SJSA1 (cell line): ENCODE measurements at places on chromosomes 16 and 17. TPM values are rescaled to one million over a fixed set of nuclear protein-coding genes. Genes with fewer than 3 reads are reported as not detected.
A peak's percentile ranks its signal among the peaks of the same experiment; 100 is the strongest.

The CDC6 gene
- 95.8 and 97.8 TPM in 2 replicates for total RNA-seq

GRCh38 chr16:4378161-4378666, 6.6 kb downstream of the VASN start:
- H3K27me3 ChIP-seq = no peaks in the 10 kb centered on the region
- peaks cover 57% of the 10 kb centered on the region for H3K4me1 ChIP-seq

The SOX15 gene
- not detected in 2 replicates for total RNA-seq

- no peak overlapping the region for H3K4me3 ChIP-seq
- DNase-seq = no peak
- H3K36me3 ChIP-seq = peaks cover 86% of the 10 kb centered on the region
Observed at GRCh38 chr17:41984454-41984853, 17.9 kb downstream of the CNP start.

DNA sequence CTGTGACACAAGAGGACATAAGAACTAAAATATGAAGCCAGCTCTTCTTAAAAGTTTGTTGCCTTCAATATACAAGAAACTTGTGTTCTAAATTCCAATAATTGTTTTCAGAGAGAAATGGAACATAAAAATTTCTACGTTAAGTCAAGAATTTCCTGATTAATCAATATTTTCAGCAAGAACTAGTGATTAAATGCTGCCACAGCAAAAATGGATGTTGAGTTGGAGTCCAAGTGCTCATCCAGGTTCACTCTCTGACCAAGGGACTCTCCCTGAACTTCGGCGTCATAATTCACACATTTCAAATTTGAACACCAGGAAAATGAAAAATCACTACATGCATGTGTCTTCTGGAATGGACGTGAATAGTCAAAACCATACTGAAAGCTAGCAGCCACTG, 1263.6 kb upstream of the GOT2 start:
- no peak for DNase-seq
- no peaks in the 10 kb centered on the region for H3K36me3 ChIP-seq
- H3K27ac ChIP-seq = no peak overlapping the region
- H3K27me3 ChIP-seq = no peaks in the 10 kb centered on the region

- H3K4me1 ChIP-seq = no peaks in the 10 kb centered on the region
- H3K27me3 ChIP-seq = no peaks in the 10 kb centered on the region
- DNase-seq = no peak
- no peak overlapping the region for H3K4me3 ChIP-seq
- no peak overlapping the region for H3K27ac ChIP-seq
Observed at GRCh38 chr17:49123061-49123460, 9.5 kb upstream of the B4GALNT2 start.

- H3K27me3 ChIP-seq = no peaks in the 10 kb centered on the region
- no peak overlapping the region for H3K27ac ChIP-seq
- H3K4me1 ChIP-seq = peaks cover 3% of the 10 kb centered on the region; the same call in 1 of the 2 replicates
- H3K4me3 ChIP-seq = no peak overlapping the region
- H3K36me3 ChIP-seq = no peaks in the 10 kb centered on the region
- no peak for DNase-seq
Observed at GRCh38 chr17:39683295-39683939, 4.4 kb downstream of the PGAP3 start.

The KRTAP2-1 gene
- not detected in 2 replicates for total RNA-seq

DNA sequence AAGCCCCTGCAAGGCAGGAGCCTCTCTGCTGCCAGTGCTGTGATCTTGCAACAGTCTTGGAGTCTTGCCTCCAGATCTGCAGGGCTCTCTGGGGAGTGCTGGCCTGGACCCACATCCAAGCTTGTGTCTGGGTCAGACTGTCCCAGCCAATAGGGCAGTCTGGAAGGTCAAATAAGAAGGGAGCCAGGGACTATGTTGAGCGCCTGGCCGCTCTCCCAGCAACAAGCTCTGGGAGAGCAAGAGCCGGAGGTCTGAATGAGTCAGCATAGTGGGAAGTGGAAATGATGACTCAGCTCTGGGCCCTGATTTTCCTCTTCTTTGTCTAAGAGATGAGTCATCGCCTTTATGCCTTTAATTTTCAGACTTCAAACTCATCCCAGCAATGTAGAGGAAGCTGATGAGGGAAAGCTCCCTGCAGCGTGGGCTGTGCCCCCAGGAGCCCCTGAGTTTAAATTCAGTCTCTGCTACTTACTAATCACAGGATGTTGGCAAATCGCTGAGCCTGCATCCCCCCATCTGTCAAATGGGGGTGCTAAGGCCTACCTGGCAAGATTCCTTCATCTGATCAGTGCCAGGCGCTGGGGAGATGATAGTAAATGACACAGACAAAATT, 43.6 kb upstream of the HAPSTR1 start:
- H3K36me3 ChIP-seq = no peaks in the 10 kb centered on the region
- H3K4me3 ChIP-seq = no peak overlapping the region
- H3K4me1 ChIP-seq = peaks cover 51% of the 10 kb centered on the region
- H3K27ac ChIP-seq = peak overlapping the region; percentile 85
- DNase-seq = peak; percentile 99

DNA sequence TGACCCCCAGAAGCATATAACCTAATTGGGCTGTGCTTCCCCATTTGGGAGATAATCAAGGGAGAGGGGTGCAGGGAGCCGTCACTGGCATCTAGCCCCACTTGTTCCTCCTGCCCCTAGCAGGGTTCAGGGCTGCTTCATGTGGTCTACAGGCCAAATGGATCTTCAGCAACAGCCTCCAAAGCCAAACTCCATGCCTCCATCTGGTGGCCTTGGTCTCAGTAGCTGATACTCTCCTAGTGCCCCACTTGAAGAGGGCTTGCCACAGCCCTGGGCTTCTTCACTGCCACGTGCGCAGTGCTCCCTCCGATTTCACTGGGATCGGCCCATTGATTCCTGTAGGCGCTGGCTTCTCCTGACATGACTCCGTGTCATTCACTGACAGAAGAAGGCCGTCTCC, 24.6 kb downstream of the LYRM9 start:
- no peaks in the 10 kb centered on the region for H3K4me1 ChIP-seq
- H3K27ac ChIP-seq = no peak overlapping the region
- no peak for DNase-seq
- no peaks in the 10 kb centered on the region for H3K27me3 ChIP-seq
- no peak overlapping the region for H3K4me3 ChIP-seq

The RNF222 gene
- total RNA-seq = not detected in 2 replicates

GRCh38 chr17:70582777-70583176, 413.4 kb downstream of the KCNJ2 start:
- no peaks in the 10 kb centered on the region for H3K36me3 ChIP-seq
- no peaks in the 10 kb centered on the region for H3K27me3 ChIP-seq
- no peak for DNase-seq
- H3K27ac ChIP-seq = no peak overlapping the region

DNA sequence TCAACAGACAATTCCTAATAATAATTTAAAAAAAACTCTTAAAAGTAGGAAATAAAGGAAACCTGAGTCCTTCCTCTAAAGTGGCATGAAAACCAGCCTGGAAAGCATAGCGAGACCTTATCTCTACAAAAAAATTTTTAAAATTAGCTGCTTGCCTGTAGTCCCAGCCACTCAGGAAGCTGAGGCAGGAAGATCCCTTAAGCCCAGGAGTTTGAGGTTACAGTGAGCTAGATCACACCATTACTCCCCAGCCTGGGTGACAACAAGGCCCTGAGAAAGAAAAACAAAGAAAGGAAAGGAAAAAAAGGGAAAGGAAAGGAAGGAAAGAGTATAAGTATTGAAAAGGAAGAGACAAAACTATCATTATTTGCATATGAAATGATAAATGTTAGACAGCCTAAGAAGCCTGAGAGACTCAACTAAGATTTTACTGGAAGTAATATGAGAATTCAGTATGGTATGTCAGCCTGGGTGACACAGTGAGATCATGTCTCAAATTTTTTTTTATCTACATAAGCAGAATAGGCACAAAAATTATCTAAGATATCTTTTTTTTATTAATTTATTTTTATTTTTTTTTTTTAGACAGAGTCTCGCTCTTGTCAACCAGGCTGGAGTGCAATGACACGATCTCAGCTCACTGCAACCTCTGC, 113.0 kb downstream of the GOSR1 start:
- H3K4me1 ChIP-seq = no peaks in the 10 kb centered on the region
- no peak overlapping the region for H3K4me3 ChIP-seq
- no peaks in the 10 kb centered on the region for H3K27me3 ChIP-seq
- H3K36me3 ChIP-seq = no peaks in the 10 kb centered on the region

DNA sequence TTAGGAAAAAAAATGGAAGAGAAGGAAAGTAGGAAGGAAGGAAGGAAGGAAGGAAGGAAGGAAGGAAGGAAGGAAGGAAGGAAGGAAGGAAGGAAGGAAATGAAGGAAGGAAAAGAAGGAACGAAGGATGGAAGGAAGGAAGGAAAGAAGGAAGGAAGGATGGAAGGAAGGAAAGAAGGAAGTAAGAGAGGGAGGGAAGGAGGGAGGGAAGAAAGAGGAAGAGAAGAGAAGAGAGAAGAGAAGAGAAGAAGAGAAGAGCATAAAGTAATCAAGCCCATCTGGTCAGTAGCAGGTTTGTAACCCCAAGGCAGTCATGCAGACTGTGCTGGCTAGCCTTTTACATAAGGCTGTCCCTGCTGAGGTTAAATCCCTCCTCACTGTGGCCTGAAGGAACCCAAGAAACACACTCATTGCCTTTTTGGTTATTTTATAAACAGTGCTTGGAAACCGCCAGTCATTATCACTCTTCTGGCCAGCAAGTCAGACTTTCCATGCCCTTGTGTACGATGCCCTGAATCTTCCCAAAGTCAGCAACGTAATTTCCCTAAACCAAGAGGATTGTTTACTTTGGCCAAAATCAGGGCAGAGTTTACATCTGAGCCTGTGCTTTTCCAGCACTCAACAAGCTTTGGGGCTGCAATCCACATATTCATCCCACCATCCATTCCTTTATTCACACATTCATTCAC, 409.6 kb upstream of the MAF start:
- DNase-seq = no peak
- H3K4me1 ChIP-seq = peaks cover 37% of the 10 kb centered on the region
- no peak overlapping the region for H3K27ac ChIP-seq
- H3K36me3 ChIP-seq = no peaks in the 10 kb centered on the region
- H3K4me3 ChIP-seq = no peak overlapping the region
- no peaks in the 10 kb centered on the region for H3K27me3 ChIP-seq

DNA sequence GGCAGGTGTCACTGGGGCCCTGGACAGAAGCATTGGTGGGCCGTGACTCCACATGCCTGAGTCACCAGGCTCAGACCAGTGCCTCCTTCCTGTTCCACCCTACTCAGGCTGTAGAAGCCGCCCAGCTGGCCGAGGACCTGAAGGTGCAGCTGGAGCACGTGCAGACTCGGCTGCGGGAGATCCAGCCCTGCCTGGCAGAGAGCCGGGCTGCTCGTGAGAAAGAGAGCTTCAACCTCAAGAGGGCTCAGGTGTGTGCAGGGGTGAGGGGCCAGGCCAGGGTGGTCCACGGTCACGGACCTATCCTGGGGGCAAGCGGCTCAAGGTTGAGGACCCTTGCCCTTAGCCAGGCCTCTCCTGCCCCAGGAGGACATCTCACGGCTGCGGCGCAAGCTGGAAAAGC, 9.6 kb downstream of the RNF40 start:
- H3K4me3 ChIP-seq = no peak overlapping the region
- H3K27ac ChIP-seq = no peak overlapping the region
- peaks cover 90% of the 10 kb centered on the region for H3K36me3 ChIP-seq
- DNase-seq = no peak
- H3K4me1 ChIP-seq = peaks cover 21% of the 10 kb centered on the region
- H3K27me3 ChIP-seq = no peaks in the 10 kb centered on the region

- H3K27ac ChIP-seq = no peak overlapping the region
- no peak overlapping the region for H3K4me3 ChIP-seq
- H3K36me3 ChIP-seq = peaks cover 4% of the 10 kb centered on the region; the same call in 1 of the 2 replicates
- DNase-seq = no peak
Observed at GRCh38 chr17:64164596-64165285, 34.8 kb upstream of the ERN1 start.

DNA sequence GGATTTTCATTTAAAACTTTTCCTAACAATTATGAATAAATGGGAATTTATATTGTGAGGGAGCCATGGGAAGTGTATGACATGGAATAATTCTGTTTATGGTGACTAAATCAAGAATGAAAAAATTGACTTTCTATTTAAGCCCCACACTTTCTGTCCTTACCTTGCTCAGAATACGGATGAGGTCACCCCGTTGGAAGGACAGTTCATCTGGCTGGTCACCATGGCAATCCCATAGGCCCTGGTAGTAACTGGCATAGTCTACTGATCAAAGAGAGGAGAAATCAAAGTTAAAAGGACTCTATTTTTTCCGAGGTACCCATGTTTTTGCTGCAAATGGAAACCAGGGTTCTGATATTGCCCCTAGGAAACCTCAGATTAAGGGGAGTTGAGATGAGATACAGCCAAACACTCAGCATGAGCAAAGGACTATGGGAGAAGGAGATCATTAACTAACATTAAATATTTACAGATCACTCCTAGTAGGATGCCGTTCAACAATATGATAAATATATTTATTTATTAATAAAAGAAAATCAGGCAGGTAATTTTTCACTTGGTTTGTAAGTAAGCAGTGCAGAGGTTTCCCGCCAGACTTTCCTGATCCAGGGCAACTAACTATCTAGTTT, 54.9 kb downstream of the SNX11 start:
- no peaks in the 10 kb centered on the region for H3K36me3 ChIP-seq
- no peak for DNase-seq
- H3K27ac ChIP-seq = peak overlapping the region; percentile 17
- H3K27me3 ChIP-seq = no peaks in the 10 kb centered on the region
- H3K4me1 ChIP-seq = peaks cover 18% of the 10 kb centered on the region

The OTOP3 gene
- not detected in 2 replicates for total RNA-seq

- peaks cover 54% of the 10 kb centered on the region for H3K4me1 ChIP-seq
- no peaks in the 10 kb centered on the region for H3K27me3 ChIP-seq
- no peak for DNase-seq
- no peaks in the 10 kb centered on the region for H3K36me3 ChIP-seq
Observed at GRCh38 chr17:72423286-72423589, 302.4 kb downstream of the SOX9 start.

The KCNJ18 gene
- total RNA-seq = not detected in 2 replicates

DNA sequence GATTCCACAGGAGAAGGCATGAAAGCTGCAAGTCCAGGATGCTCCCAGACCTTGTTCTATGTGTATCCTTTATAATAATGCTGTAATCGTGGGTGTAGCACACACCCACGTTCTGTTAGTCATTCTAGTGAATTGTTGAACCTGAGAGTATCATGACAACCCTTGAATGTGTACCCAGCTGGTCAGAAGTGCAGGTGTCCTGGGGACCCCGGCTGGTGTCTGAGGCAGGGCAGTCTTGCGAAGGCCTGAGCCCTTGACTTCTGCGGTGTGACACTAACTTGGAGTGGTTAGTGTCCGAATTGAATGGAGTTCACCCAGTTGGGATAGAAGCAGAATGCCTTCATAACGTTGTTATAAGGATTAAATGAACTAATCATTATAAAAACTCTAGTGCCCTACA, 218.0 kb upstream of the TNRC6C start:
- H3K27ac ChIP-seq = no peak overlapping the region
- H3K36me3 ChIP-seq = no peaks in the 10 kb centered on the region
- no peaks in the 10 kb centered on the region for H3K4me1 ChIP-seq
- H3K27me3 ChIP-seq = no peaks in the 10 kb centered on the region; the same call in 1 of the 2 replicates
- H3K4me3 ChIP-seq = no peak overlapping the region
- no peak for DNase-seq

The NARF gene
- 41.6 and 58.5 TPM in 2 replicates for total RNA-seq

GRCh38 chr17:33302394-33302793, 9.3 kb upstream of the ASIC2 start:
- no peaks in the 10 kb centered on the region for H3K4me1 ChIP-seq

- H3K36me3 ChIP-seq = no peaks in the 10 kb centered on the region
- H3K27ac ChIP-seq = no peak overlapping the region
- peaks cover 23% of the 10 kb centered on the region for H3K4me1 ChIP-seq
- H3K4me3 ChIP-seq = no peak overlapping the region
- DNase-seq = no peak
- no peaks in the 10 kb centered on the region for H3K27me3 ChIP-seq
Observed at GRCh38 chr16:53757971-53758609, 54.1 kb downstream of the FTO start.

The CCL17 gene
- not detected in 2 replicates for total RNA-seq

The MEIOC gene
- total RNA-seq = 0.13 TPM in 1 of 2 replicates, not detected in the other
